ENCODE measurements at places on chromosomes 3 and 15.
A peak's percentile ranks its signal among the peaks of the same experiment; 100 is the strongest.

- DNase-seq = no peak
Observed at GRCh38 chr15:77688693-77689092, 56.0 kb upstream of the LINGO1 start.

- no peak for DNase-seq
Observed at GRCh38 chr15:90190606-90191343, 10.4 kb upstream of the SEMA4B start.

DNA sequence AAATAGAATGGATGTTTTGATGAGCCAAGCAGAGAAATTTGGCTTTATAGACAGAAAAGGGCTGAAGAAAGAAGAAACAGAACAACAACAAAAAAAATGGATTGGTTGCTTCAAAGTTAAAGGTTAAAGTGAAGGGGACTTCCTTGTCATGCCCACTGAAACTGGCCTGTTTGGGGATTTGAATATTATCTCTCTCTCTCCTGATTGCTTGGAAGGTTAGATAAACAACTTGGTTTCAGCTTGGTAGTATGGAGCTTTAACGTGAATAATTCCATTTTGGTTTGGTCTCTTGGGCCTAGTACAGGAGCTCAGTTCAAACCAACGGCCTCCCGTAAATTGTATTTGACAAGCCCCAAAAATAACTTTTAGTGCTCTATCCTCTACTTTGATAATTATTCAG, 70.8 kb upstream of the MBNL1 start:
- no peak for DNase-seq

DNA sequence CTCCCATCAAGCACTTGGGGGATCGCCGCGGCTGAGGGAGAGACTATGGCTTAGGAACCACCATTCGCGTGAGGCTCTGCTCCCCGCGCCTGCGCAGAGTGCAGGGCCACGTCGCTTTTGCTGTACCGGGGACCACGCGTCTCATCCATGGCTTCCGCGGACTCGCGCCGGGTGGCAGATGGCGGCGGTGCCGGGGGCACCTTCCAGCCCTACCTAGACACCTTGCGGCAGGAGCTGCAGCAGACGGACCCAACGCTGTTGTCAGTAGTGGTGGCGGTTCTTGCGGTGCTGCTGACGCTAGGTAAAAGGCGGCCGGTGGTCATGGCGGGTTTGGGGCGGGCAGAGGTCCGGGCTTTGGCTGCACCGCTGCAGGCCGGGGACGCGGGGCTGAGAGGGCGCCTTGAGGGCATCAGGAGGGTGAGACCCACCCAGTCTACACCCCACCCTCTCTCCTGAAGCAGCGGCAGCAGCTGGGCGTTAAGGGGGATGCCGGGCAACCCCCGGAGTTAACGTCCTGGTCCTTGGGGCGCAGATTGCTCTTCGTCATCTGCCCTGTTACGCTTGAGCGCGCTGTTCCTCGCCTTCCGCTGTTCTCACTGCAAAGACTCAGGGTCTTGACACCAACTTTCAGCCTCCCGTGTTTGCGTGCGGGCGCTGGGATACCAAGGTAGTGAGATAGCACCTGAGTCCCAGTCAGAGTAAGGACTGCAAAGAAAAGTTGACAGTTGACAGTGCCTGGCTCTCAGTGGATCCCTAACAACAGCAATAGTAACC, at the start of gene SRPRB:
Gene SRPRB, plus strand, starts transcription at position 114 of the 774 bp plus-strand sequence. Its CDS starts 34 bp downstream, at position 148.
- peak; percentile 93 for DNase-seq

DNA sequence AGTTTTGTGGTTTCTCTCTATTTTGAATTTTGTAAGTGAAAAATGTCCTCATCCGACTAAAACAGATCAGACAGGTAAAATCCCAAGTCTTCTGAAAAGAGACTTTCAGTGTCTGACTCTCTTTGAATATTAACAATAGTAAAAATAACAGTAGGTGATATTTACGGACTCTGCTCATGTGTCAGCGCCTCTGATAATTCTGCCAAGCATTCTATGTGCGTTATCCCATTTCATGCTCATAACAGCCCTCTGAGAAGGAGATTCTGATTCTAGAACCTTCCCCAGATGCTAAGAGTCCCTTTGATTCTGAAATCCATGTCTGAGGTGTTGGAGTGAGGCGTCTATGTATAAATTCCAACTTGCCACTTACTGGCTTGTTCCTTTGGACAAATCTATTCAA, 282.8 kb downstream of the FEZF2 start:
- no peak for DNase-seq

DNA sequence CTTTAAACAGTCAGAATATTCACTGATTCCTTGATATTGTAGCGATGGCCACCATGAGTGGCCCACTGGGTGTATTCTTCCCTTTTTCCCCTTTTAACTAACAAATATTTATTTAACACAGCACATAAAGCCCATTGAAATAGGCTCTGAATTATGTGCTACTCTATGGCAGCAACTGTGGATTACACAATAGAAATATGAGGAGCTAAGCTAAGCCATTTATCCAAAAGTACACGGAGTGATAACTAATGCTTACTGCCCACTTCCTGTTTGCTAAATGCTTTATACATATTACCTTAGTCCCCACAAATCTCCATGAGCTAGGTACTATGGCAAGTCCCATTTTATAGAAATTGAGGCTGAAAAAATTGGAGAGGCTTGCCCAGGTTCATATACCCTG, 17.9 kb downstream of the ILDR1 start:
- DNase-seq = no peak

- no peak for DNase-seq
Observed at GRCh38 chr3:171115667-171116066, 89.1 kb upstream of the SLC2A2 start.

Data from fibroblast of pulmonary artery (primary cell).